Esophagus muscularis mucosa (tissue), 4 donors: ENCODE measurements at places on chromosomes 2 and 18. TPM values are rescaled to one million over a fixed set of nuclear protein-coding genes. Genes with fewer than 3 reads are reported as not detected.
A peak's percentile ranks its signal among the peaks of the same experiment; 100 is the strongest.

GRCh38 chr2:110875384-110875725 is 143.0 kb downstream of the ACOXL start:
- H3K36me3 ChIP-seq: no peaks in the 10 kb centered on the region
- H3K27ac ChIP-seq: no peak overlapping the region
- no peaks in the 10 kb centered on the region for H3K4me1 ChIP-seq
- no peak overlapping the region for H3K4me3 ChIP-seq

DNA sequence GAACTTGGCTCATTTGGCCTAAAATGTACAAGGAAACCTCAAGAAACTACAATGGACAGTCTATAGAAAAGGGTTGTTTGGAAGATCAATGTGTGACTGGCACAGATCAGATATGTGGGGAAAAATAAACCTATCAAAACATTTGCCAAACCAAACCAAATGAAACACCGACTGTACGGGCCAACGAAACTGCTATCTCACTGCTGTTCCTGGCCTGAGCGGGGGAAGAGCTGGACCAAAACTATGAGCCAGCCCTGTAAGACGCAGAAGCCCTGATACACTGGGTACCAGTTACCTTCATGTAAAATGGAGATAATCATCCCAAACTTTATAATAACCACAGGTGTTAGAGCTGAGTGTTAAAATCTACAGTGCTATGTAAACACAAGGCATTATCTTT is 11.7 kb downstream of the CDC42EP3 start:
- H3K27me3 ChIP-seq: no peaks in the 10 kb centered on the region
- DNase-seq: no peak
- H3K36me3 ChIP-seq: no peaks in the 10 kb centered on the region
- H3K27ac ChIP-seq: peak overlapping the region; percentile 95
- no peak overlapping the region for H3K4me3 ChIP-seq

DNA sequence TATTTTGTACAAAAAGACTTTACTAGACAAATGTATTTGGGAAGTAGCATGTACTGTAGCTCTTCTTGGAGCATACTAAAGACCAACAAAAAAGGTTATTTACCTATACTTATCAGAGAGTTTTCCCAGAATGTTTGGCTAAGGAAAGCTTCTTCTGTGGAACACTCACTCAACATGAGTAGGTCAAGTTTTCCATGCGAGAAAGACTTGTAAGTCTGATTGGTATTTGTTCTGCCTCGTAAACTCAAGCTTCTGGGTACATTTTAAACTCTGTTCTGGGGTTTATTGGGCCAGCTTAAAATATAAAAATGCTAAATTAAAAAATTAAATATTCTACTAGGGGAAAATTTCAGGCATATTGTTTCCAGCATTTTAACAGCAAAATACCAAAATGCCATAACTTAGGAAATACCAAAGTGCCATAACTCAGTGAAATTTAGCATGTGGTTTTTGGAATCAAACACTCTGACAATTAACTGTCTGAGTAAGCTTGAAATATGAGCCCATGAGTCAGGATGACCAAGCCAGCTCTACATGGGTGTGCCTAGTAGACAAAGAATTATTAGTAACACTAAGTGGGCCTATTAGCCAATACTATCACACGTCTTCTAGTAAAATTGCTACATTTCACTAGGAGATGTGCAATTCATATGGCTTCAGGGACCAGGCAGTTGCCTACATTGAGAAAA is 47.3 kb upstream of the SERPINE2 start:
- H3K4me1 ChIP-seq: no peaks in the 10 kb centered on the region
- no peak overlapping the region for H3K27ac ChIP-seq
- no peak for DNase-seq
- no peaks in the 10 kb centered on the region for H3K36me3 ChIP-seq
- H3K4me3 ChIP-seq: no peak overlapping the region
- H3K27me3 ChIP-seq: no peaks in the 10 kb centered on the region

DNA sequence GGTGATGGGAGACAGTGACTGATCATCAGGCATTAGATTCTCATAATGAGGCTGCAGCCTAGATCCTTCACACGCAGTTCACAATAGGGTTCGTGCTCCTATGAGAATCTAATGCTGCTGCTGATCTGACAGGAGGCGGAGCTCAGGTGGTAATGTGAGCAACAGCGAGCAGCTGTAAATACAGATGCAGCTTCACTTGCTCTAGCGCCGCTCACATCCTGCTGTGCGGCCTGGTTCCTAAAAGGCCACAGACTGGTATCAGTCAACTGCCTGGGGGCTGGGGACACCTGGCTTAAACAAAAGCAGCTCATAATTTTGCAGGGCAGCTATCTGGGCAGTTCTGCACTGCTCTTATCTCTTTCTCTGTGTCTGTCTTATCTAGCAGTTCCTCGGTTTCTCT is 20.4 kb upstream of the CD226 start:
- no peaks in the 10 kb centered on the region for H3K4me1 ChIP-seq
- H3K27me3 ChIP-seq: no peaks in the 10 kb centered on the region
- H3K36me3 ChIP-seq: no peaks in the 10 kb centered on the region
- DNase-seq: no peak

GRCh38 chr2:130963849-130964793 is 127.4 kb downstream of the ARHGEF4 start:
- peak overlapping the region; percentile 32 for H3K4me3 ChIP-seq
- H3K36me3 ChIP-seq: no peaks in the 10 kb centered on the region
- peaks cover 13% of the 10 kb centered on the region for H3K4me1 ChIP-seq
- DNase-seq: no peak
- no peak overlapping the region for H3K27ac ChIP-seq
- no peaks in the 10 kb centered on the region for H3K27me3 ChIP-seq

DNA sequence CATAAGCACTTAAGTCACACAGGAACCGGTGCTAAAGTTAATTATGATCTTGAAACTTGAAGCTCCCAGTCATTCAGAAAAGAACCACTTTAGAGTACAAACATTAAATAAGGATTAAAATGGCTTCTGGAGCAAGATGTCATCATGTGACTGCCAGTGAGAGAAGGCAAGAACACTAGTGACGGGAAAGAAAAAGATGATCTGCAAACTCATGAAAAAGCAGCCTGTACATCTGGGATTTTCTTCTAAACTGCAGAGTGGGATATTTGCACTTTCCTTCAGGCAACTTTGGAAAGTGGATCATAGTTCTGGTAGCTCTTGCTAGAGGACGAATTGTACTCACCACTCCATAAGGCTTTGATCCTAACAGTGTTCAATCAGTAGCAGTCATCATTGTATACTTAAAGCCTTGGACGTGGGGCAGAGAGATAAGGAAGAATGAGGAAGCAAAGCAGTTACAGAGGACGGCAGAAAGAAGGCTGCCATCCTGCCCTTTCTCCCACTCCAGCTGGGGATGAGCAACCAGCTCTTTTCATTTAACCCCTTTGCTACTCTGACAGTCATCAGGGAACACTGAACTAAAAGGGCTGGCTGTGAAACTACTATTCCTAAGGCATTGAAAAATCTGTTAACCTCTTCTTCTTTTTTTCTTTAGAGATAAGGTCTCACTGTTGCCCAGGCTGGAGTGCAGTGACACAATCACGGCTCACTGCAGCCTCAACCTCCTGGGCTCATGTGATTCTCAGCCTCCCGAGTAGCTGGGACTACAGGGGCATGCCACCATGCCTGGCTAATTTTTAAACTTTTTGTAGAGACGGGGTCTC is 18.1 kb downstream of the ABHD3 start:
- DNase-seq: no peak
- H3K4me3 ChIP-seq: no peak overlapping the region
- no peak overlapping the region for H3K27ac ChIP-seq
- H3K4me1 ChIP-seq: no peaks in the 10 kb centered on the region

IL18RAP gene
- 11.3 TPM for total RNA-seq
